ENCODE measurements at places on chromosomes 13 and 19. TPM values are rescaled to one million over a fixed set of nuclear protein-coding genes. Genes with fewer than 3 reads are reported as not detected.

- H3K27ac ChIP-seq, result peak overlapping the region; percentile 69
- no peak overlapping the region for H3K4me3 ChIP-seq
- peak; percentile 99 for DNase-seq
- H3K4me1 ChIP-seq, result peaks cover 6% of the 10 kb centered on the region
These were observed 9.4 kb downstream of the POLRMT start for GRCh38 chr19:623974-624373.

- DNase-seq, result peak; percentile 98
- H3K27ac ChIP-seq, result no peak overlapping the region
- H3K27me3 ChIP-seq, result no peaks in the 10 kb centered on the region
- H3K36me3 ChIP-seq, result peaks cover 69% of the 10 kb centered on the region
- H3K4me1 ChIP-seq, result peaks cover 13% of the 10 kb centered on the region
These were observed 21.7 kb downstream of the MAU2 start for GRCh38 chr19:19342086-19343015.

- H3K27me3 ChIP-seq, result peaks cover 21% of the 10 kb centered on the region
- H3K27ac ChIP-seq, result no peak overlapping the region
- no peak for DNase-seq
- peak overlapping the region; percentile 69 for H3K4me3 ChIP-seq
These were observed 156.6 kb downstream of the TM9SF2 start for GRCh38 chr13:99657848-99658260.

- H3K36me3 ChIP-seq, result peaks cover 4% of the 10 kb centered on the region
- H3K27ac ChIP-seq, result no peak overlapping the region
These were observed 6.4 kb downstream of the ZNF808 start for GRCh38 chr19:52533901-52534300.

DNA sequence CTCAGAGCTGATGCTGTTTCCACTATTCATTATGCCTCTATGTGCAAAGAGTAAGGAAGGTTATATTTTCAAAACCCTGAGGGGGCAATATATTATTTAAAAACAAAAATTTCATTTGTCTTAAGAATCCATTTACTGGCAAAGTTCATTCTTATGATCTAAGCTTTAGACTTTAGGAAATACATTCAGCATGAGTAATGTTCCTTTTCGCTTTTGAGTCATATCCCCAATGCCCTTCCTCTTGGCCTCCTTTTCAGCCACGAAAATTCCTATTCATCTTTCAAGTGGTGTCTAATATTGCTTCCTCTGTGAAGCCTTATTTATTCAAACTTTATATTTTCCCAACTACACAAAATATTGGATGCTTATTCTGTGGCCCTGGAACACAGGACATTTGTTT is 1317.0 kb downstream of the PCDH9 start:
- peak; percentile 27 for DNase-seq
- peak overlapping the region; percentile 2 for H3K27ac ChIP-seq
- no peaks in the 10 kb centered on the region for H3K36me3 ChIP-seq
- H3K4me3 ChIP-seq, result no peak overlapping the region
- peaks cover 36% of the 10 kb centered on the region for H3K4me1 ChIP-seq

DNA sequence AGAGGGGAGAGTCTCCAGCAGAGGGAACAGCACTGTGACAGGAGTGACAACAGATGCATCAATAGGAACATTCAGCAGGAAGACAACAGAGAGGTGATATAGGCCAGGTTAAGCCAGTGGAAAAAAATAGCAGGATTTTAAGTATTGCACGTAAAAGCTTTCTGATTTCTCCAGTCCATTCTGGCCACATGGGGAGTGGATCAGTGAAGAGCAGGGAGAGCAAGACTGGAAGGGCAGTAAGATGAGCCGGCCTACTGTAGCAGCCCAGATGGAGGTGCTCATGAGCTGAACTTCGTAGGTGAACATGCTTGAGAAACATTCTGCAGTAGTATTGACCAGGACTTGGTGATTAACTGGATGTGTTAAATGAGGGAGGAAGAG is 1.7 kb downstream of the UTP14C start:
- H3K36me3 ChIP-seq, result peaks cover 38% of the 10 kb centered on the region
- no peaks in the 10 kb centered on the region for H3K27me3 ChIP-seq
- no peaks in the 10 kb centered on the region for H3K4me1 ChIP-seq
- DNase-seq, result no peak

- H3K4me1 ChIP-seq, result no peaks in the 10 kb centered on the region
- no peak overlapping the region for H3K27ac ChIP-seq
- H3K27me3 ChIP-seq, result no peaks in the 10 kb centered on the region
- H3K36me3 ChIP-seq, result no peaks in the 10 kb centered on the region
These were observed 1949.7 kb upstream of the PRR20A start for GRCh38 chr13:55190996-55191395.

DNA sequence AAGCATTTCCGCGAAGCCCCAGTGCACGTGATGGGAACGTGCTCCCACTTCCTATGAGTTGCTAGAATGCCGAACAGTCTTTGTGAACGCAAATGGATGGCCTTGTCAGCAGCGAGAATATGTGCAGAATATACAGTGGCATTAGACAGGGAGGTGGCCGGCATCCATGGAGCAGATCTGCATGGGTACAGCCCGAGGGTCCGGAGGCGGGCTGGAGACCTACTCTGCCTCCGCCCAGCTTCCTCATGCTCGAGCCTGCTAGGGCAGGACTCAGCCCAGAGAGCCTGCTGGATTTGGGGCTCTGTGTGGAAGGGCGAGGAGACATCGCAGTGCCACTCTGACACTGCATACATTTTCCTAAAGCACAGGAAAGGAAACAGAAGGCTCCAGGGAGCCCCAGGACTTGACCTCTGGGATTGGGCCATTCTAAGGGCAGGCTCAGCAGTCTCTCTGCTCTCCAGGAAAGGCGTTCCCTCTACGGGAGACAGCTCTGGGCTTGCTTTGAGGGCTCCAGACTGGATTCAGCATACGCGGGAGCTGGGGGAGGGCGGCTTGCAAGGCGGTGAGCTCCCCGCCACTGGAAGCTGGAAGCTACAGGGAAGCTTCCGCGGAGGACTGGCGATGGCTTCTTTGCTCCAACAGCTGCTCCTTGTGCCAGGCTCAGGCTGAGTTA is 55.9 kb upstream of the UQCRFS1 start:
- no peaks in the 10 kb centered on the region for H3K36me3 ChIP-seq
- no peak for DNase-seq
- H3K27ac ChIP-seq, result no peak overlapping the region
- no peaks in the 10 kb centered on the region for H3K4me1 ChIP-seq
- H3K4me3 ChIP-seq, result no peak overlapping the region
- H3K27me3 ChIP-seq, result no peaks in the 10 kb centered on the region

MEDAG gene
- 46.7 TPM for total RNA-seq

DNA sequence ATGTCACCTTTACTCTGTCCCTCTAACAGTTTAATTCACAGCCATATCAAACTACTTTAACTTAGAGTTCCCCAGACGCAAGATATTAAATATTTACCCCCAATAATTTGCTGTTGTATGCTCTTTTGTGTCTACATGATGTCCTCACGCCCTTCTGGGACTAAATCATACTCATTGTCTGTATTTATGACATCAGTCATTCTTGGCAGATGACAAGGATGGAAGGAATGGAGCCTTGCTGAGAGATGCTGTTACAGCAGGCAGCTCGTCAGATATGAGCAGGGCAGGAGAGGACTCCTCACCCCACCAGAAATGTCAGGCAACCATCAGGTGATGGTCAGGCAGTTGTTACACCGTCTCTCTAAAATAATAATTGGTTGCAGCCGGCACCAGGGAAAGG is 41.8 kb downstream of the CARD8 start:
- no peak for DNase-seq
- H3K36me3 ChIP-seq, result no peaks in the 10 kb centered on the region
- H3K27ac ChIP-seq, result no peak overlapping the region

DNA sequence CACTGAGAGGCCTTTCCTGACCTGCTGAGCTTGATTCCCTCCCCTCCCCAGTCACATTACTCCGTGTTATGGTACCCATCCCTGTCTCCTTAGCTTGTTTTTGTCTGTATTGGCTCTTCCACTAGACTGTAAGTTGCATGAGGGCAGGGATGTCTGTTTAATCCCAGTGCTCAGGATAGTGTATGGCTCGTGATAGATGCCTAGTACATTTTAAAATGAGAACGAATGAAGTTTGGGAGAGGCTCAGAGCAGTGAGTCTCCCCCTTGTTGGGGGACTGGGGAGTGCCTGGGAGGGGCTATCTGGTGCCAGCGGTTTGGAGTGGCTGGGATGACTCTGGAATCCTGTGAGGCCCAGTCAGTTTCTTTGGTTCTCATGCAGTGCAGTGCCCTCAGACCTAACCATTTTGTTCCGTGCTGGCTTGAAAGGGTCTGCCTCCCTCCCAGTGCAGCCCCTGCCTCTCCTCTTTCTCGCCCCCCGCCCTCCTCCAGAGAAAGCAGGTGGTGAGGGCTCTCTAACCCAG is 35.5 kb downstream of the ACTN4 start:
- peaks cover 19% of the 10 kb centered on the region for H3K36me3 ChIP-seq
- H3K4me3 ChIP-seq, result peak overlapping the region; percentile 26
- H3K27ac ChIP-seq, result peak overlapping the region; percentile 99
- peaks cover 62% of the 10 kb centered on the region for H3K4me1 ChIP-seq
- DNase-seq, result peak; percentile 29

MATK gene
- total RNA-seq, result not detected

PTH2 gene
- total RNA-seq, result not detected

DNA sequence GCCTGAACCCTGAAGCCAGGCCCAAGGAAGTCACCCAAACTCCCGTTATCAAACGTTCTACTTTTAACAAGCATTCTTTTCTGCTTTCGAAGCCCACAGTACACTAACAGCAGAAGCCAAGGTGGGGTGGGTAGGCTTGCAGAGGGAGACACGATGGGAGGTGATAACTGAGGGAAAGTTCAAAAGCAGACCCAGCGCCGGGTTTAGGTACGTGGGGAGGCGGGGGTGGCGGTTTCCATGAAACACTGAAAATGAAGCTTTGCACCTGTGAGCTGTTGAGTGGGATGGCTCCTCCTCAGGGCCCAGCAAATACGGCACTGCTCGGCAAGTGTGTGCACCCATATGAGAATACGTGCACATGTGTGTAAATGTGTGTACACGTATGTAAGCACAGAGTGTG is 49.8 kb downstream of the KLF2 start:
- H3K4me3 ChIP-seq, result no peak overlapping the region
- DNase-seq, result no peak
- H3K27me3 ChIP-seq, result no peaks in the 10 kb centered on the region
- no peak overlapping the region for H3K27ac ChIP-seq
- peaks cover 16% of the 10 kb centered on the region for H3K4me1 ChIP-seq
- H3K36me3 ChIP-seq, result peaks cover 18% of the 10 kb centered on the region

ZNF227 gene
- 21.5 TPM for total RNA-seq

URAD gene
- not detected for total RNA-seq

CEACAM4 gene
- total RNA-seq, result not detected

DNA sequence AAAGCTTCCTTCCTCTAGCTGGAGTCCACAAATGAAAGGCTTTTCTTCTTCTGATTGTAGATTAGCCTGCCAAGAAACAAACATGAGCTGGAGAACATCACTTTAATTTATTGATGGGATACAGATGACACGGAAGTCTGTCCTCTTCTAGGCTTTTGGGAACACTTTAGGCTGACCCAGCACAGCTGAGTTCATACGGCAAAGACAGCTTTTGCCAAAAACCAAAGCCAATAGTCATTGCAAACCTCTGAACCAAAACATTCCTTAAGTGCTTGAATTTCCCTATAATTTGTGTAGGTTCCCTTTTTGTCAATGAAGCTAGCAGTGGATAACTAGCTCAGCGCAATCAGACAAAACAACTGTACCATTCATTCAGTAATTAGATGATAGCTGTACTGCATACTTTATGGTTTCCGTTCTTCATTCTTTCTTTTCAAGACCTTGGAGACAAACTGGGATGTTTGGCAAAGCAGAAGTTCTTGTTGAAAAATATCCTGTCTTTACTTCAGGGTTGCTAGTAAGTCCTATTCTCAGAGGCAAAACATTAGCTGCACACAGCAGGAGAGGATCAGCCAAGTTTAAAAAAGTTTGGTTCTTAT is 95.7 kb upstream of the SPRY2 start:
- H3K4me3 ChIP-seq, result no peak overlapping the region
- no peaks in the 10 kb centered on the region for H3K4me1 ChIP-seq
- H3K27me3 ChIP-seq, result no peaks in the 10 kb centered on the region
- no peaks in the 10 kb centered on the region for H3K36me3 ChIP-seq
- no peak for DNase-seq

DNA sequence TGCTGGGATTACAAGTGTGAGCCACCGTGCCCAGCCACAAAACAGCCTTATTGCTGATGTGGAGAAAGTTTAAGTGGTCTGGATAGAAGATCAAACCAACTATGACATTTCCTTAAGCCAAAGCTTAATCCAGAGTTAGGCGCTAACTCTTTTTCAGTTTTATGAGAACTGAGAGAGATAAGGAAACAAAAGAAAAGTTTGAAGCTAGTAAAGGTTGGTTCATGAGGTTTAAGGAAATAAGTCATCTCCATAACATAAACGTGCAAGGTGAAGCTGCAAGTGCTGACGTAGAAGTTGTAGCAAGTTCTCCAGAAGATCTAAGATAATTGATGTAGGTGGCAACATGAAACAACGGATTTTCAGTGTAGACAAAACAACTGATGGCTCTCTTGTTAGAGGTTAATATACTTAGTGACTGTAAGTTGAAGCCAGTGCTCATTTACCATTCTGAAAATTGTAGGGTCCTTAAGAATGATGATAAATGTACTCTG is 41.6 kb downstream of the ZMYM2 start:
- H3K27ac ChIP-seq, result no peak overlapping the region
- H3K4me3 ChIP-seq, result no peak overlapping the region
- no peak for DNase-seq
- no peaks in the 10 kb centered on the region for H3K4me1 ChIP-seq
- H3K36me3 ChIP-seq, result peaks cover 25% of the 10 kb centered on the region

GRCh38 chr13:85287528-85287927 is 511.7 kb downstream of the SLITRK6 start:
- H3K27ac ChIP-seq, result no peak overlapping the region
- H3K36me3 ChIP-seq, result no peaks in the 10 kb centered on the region
- no peaks in the 10 kb centered on the region for H3K4me1 ChIP-seq
- no peak for DNase-seq
- H3K27me3 ChIP-seq, result no peaks in the 10 kb centered on the region

DNA sequence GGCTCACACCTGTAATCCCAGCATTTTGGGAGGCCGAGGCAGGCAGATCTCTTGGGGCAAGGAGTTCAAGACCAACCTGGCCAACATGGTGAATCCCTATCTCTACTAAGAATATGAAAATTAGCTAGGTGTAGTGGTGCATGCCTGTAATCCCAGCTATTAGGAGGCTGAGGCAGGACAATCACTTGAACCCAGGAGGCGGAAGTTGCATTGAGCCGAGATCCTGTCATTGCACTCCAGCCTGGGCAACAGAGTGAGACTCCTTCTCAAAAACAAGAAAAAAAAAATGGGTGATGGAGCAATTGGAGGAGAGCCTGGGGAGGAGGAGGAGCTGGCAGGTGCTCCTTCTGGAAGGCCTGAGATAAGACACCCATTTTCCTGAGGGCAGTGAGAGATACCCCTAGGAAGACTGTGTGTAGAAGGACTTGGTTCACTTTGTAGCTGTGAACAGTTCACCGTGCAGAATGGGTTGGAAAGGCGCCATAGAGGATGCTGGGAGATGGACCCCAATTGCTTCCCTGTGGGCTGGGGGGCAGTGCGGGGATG is 8.7 kb upstream of the CARM1 start:
- H3K27me3 ChIP-seq, result no peaks in the 10 kb centered on the region
- H3K4me1 ChIP-seq, result peaks cover 18% of the 10 kb centered on the region
- H3K27ac ChIP-seq, result peak overlapping the region; percentile 81

GRCh38 chr13:37816276-37816675 is 53.3 kb downstream of the TRPC4 start:
- no peak overlapping the region for H3K27ac ChIP-seq
- no peak for DNase-seq
- H3K36me3 ChIP-seq, result no peaks in the 10 kb centered on the region
- no peaks in the 10 kb centered on the region for H3K27me3 ChIP-seq
- H3K4me3 ChIP-seq, result no peak overlapping the region
- H3K4me1 ChIP-seq, result no peaks in the 10 kb centered on the region
